Activated CD8-positive, alpha-beta memory T cell treated with anti-CD3 and anti-CD28 coated beads for 1 hour (primary cell): ENCODE measurements at places on chromosomes 16 and 17.

DNA sequence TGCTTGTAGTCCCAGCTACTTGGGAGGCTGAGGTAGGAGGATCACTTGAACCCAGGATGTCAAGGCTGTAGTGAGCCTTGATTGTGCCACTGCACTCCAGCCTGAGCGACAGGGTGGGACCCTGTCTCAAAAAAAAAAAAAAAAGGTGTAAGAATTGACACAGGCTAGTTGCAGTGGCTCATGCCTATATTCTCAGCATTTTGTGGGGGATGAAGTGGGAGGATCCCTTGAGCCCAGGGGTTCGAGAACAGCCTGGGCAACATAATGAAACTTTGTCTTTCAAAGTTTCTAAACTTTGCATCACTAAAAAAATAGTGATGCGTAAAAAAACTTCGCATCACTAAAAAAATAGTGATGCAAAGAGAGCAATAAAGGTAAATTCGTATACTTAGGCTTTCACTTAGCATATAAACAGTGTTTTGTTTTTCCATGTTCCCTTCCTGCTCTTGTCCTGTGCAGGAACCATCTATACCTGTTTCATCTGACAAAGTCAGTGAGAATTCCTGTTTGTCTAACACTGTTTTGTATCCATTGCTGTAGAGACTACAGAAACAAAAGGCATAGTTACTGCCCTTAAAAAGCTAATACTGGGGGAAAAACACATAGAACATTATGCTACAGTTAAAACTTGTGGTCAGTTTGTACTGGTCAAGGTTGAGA, 32.1 kb downstream of the CTCF start:
- no peak for DNase-seq

DNA sequence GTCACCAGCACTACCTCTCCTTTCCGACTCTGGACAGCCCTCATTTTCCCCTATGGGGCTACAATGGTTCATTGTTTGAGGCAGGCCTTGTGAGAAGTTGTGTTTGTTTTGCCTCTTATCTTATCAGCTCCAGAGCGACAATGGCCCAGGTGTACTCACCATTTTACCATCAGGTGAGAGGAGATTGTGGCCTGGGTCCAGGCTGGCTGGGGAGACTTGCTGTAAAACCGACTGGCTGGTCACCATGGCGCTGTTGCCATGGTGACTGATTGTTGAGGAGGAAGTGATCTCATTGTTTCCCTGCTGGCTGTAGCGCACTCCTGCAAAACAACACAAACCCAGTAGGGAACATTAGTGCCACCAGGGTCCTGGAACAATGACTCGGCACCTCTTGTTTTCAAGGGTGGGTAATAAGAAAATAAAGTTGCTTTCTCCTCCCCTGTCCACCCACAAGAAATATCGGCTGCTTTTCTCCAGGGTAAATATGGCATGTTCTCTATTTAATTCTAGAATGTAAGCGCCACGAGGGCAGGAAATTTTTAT, 34.4 kb downstream of the HNF1B start:
- no peak for DNase-seq

GRCh38 chr16:69890892-69891282, 60.2 kb upstream of the CLEC18A start:
- DNase-seq = no peak

DNA sequence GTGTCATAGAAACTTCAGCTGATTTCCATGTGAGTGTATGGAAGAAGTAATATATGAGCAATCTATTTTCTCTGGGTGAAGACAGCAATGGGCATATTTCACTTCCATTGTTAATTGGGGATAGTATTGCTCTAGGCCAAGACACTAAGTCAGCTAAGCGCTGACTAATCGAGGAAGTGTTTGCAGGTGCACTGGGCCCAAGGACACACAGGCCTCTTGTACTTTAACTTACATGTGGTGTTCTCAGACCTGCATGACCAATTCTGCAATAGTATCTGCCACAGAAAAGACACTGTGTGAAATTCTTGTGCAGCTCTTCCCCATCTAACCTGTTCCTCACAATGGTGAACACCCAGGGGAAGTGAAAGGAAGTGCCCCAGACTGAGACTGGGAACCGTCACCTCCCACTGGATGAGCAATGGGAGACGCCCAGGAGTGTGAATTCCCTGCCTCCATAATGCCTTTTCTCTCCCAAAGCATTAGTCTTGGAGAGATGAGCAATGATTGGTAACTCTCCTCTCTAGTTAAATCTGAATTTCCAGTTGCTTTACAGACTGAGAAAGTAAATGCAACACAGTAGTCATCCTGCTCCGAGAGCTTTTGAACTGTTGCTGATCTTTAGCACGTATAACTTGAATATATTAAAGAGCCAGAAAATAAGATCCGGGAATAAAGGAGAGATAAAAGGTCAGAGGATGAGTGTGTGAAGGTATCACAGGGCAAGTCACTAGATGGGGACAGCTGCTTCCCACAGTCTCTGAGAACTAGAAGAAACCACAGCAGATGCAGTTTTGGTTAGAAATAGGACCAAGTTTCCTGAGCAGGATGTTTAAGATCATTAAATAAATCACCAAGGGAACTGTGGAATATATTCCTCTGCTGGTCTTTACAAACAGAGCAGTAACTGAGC, 82.6 kb downstream of the CDK5R1 start:
- no peak for DNase-seq

GRCh38 chr16:66660422-66661209, 35.9 kb downstream of the CMTM4 start:
- DNase-seq = no peak

DNA sequence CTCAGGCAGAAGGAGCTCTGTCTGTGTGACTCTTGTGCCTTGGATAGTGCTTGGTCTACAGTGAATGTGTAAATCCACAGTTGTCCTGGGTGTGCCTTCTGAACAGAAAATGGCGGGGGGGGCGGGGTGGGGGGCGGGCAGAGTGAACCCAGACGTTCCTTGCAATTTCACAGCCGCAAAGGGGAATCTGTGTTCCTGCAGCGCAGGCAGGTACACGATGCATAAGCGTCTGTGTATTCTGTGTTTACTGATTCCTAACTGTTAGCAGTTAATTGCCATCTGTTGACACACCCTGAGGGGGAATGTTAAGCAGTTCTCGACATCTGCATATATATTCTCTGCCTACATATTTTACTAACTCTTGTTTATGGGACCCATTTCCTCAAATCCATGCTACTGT, 123.5 kb upstream of the ZFHX3 start:
- no peak for DNase-seq

DNA sequence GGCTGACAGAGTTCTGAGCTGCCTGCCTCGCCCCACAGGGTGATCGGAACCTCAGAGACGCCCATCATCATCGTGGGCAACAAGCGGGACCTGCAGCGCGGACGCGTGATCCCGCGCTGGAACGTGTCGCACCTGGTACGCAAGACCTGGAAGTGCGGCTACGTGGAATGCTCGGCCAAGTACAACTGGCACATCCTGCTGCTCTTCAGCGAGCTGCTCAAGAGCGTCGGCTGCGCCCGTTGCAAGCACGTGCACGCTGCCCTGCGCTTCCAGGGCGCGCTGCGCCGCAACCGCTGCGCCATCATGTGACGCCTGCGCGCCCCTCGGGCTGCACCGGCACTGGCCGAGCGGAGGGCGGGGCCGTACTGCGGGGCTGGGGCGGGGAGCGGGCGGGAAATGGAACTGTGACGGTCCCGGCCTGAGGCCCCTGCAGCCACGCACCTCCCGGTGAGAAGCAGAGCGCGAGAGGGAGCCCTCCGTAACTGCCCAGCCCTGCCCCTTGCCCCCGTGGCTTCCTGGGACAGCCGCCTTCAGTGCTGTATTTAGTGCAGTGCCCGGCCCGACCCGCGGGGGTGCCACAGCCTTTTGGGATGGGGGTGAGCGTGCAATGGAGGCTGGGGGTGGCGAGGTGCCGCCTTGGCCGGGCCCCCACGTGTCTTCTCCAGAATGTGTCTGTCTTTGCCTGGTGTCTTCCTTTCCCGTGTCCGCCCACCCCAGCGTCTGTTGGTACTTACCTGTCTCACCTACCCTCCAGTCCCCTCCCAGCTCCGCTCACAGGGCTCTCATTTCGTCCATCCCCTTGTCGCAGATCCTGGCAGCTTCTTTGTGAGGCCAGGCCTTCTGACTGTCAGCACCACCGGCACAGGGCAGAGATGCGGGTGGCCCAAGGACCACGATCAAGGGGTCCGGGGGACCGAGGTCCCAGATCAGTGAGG, 9.8 kb downstream of the RASL10B start:
- no peak for DNase-seq

GRCh38 chr16:69012906-69013305, 92.5 kb upstream of the HAS3 start:
- no peak for DNase-seq

DNA sequence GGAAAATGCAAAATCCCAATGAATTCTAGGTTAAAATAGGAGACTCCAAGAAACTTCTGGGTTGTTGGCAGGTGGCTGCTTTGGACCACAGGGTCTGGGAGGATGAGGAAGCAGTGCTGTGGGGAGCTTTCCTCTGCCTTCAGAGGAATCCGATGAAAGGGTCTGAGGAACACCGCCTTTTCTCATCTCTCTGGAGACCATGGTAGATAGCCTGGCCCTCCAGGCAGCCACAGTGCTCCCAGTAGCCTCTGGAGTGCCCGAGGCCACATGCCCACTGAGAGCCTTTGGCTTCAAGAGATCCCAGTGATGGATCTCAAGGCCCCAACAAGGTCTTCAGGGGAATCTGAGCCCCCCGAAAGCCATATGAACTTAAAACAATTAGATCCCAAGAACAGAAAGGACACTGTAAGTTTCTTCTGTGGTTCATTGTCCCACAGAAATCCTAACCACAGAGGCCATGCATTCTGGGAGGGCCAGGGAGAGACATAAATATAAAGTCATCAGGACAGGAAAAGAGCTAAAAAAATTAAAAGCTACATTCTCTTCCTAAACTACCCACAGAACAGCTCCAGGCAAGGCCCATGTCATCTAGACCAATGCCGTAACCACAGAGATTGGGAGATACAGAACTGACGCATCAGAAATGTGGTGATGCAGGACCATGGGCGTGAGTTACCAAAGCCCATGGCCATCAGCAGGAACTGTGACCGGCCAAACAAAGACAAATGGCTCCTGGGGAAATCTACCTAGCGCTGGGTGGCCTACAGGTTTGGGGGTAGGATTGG, 24.3 kb downstream of the TK2 start:
- no peak for DNase-seq

DNA sequence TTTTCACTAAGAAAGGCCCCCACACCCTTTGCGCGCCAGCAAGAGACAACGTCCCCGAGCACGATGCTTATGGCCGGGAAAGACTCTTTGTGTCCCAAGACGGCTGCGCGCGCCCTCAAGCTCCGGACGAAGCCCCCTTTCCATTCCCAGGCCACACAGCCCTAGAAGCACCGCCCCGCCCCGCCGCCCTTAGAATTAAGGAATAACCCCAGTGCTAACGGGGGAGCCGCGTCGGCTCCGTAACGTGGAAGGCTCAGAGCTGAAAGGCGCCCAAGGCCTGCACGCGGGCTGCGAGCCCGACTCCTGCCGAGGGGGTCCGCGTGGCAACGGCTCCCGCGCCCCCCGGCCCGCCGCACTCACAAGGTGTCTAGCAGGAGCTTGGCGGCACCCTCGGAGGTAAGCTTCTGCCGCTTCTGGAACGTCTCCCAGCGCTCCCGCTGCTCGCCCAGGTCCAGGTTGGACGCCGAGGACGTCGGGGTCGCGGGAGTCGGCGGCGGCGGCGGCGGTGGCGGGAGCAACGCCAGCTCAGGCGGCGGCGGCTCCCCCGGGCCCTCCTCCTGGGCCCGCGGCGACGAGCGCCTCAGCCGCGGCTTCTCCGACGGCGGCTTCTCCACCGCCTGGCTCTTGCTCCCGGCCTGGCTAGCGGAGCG, 477 bp downstream of the CENPV start:
- DNase-seq = no peak

DNA sequence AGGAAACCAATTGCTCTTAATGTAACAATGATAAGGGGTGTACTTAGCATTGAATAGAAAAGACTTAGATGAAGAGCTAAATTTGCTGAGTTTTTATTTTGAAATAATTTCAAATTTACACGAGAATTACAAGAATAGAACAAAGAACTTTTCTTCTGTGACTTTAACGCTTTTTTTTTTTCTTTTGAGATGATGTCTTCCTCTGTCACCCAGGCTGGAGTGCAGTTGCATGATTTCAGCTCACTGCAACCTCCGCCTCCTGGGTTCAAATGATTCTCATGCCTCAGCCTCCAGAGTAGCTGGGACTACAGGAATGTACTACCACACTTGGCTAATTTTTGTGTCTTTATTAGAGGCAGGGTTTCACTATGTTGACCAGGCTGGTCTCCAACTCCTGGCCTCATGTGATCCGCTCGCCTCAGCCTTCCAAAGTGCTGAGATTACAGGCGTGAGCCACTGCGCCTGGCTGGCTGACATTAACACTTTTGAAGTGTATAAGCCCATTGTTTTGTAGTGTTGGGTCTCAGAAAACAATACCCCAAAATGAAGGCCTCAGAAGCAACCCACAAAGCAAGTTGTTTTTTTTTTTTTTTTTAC, 2.1 kb downstream of the TEN1 start:
- DNase-seq = no peak

DNA sequence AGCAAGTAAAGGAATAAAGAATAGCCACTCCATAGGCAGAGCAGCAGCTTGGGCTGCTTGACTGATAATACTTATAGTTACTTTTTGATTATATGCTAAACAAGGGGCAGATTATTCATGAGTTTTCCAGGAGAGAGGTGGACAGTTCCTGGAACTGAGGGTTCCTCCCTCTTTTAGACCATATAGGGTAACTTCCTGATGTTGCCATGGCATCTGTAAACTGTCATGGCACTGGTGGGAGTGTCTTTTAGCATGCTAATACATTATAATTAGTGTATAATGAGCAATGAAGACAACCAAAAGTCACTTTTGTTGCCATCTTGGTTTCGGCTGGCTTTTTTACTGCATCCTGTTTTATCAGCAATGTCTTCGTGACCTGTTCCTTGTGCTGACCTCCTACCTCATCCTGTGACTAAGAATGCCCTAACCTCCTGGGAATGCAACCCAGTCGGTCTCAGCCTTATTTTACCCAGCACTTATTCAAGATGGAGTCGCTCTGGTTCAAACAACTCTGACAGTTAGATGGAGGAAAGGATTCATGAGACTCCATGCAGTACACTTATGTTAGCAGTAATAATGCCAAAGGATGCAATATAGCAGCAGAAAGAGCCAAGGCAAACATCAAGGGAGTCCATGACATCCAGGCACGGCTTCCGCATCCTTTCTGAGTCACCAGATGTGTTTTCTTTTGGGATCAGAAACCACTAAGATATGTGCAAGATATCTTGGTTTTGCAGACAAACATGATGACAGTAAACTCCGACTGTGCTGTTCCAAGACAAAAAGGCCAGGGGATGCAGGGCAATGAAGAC, 55.8 kb upstream of the B4GALNT2 start:
- DNase-seq = no peak

- DNase-seq = no peak
Observed at GRCh38 chr16:84166796-84167695, 19.8 kb downstream of the TAF1C start.
